Mucosa of descending colon (tissue), 3 donors: ENCODE measurements at places on chromosomes 2 and 18.
A peak's percentile ranks its signal among the peaks of the same experiment; 100 is the strongest.

- DNase-seq = no peak
Observed at GRCh38 chr2:154700136-154700535, 1.6 kb downstream of the KCNJ3 start.

DNA sequence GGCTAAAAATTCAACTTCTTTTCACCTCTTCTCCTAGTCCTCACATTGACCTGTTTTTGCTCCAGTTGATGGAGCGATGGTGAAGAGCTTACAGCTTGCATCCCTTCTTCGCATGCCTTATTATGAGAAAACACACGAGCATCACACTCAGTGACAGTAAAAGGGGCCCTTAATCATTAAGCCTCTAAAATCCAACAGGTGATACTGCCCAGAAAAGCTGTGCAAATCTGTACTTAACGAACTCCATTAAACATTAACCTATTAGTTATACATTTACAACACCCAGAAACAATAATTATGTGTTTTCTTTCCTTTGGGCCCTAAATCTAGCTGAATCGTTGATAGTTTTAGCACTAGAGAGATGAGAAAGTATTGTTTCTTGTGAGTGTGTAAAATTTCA, 54.8 kb downstream of the LAMA1 start:
- no peak for DNase-seq

DNA sequence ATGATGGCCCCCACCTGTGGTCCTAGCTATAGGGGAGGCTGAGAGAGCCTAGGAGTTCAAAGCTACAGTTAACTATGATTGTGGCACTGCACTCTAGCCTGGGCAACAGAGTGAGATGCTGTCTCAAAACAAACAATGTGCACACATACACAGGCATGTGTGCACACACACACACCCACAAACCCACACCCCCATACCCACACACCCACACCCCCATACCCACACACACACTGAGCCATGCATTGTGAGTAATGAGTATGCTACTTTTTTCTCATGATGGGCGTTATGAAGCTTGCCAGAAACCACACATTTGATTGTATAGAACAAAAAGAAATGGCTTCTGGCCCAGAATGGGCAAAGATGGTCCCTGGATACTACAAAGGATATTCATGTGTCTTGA, 691.1 kb downstream of the SLC4A3 start:
- no peak for DNase-seq

GRCh38 chr2:108621087-108621559, 86.9 kb downstream of the LIMS1 start:
- peak; percentile 77 for DNase-seq
